ENCODE measurements at places on chromosomes 4 and X.

GRCh38 chrX:17826609-17827496 lies 34.2 kb downstream of the RAI2 start:
- no peak for DNase-seq

DNA sequence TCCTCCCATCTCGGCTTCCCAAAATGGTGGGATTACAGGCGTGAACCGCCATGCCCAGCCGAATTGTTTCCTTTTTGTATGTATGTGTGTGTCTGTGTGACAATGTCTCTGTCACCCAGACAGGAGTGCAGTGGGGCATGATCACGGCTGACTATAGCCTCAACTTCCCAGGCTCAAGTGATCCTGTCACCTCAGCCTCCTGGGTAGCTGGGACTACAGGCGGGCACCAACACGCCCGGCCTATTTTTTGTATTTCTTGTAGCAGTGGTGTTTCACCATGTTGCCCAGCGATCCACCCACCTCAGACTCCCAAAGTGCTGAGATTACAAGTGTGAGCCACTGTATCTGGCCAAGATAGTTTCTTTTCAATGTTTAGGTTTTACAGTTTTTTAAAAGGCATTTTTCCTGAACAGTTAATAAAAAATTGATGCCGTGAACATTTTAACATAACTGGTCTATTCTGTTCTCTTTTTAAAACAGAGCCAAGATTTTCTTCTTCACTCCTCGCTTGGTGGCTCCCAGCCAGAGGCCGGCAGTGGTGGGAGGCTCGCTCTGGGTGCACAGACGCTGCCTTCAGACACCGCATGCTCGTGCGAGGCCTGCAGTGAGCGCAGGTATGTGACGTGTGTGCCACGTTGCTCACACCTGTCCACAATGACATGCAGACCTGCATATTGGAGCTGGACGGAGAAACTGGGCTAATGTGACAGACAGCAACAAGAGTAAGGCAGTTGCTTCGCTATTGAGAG lies 88.5 kb downstream of the FAM193A start:
- no peak for DNase-seq

DNA sequence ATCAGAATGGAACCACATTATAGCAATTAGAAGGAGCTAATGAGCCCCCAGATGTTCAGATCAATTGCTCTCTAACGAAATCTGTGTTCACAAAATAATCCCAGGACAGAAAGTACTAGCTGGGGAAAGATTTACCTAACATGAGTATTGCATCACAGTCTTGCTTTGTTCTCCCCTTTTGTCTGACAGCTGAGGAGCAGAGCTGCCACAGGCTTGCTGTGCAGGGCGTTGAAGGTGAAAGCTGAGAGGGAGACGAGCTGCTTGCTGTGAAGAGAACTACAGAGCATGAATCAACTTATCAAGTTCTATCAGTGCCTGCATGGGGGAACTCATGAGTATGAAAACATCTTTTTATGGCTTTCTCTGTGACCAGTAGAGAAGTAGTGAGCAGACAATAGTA lies 441.2 kb downstream of the CENPC start:
- DNase-seq: no peak

DNA sequence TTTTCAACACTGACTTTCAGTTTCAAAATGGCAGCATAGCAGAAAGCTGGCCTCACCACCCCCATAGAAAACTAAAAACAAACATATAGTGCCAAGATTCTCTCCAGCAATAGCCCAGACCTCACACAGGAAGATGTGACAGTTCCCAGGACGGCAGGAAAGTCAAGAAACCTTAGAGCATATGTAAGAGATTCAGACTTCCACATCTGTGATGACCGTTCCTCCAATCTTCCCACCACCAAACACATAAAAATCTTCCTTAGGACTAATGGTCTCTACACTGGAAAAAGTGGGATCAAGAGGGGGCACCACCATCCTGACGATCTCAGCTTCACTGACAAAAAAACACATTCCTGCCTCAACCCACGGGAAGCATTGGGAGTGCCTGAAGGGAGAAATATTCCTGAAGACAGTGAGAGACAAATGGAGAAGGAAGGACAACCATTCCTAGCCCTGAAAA lies 134.1 kb upstream of the CPXCR1 start:
- no peak for DNase-seq

- no peak for DNase-seq
Observed at GRCh38 chr4:113620032-113620431, 141.5 kb downstream of the CAMK2D start.

- DNase-seq: no peak
Observed at GRCh38 chr4:89587364-89587763, 249.6 kb downstream of the SNCA start.

GRCh38 chr4:143241892-143242291 lies 57.2 kb downstream of the USP38 start:
- DNase-seq: no peak

GRCh38 chrX:53422861-53423306 lies at the start of gene RIBC1:
Gene RIBC1, plus strand, starts transcription at chrX:53422873. Its CDS starts 3,404 bp downstream, at chrX:53426277.
- no peak for DNase-seq

DNA sequence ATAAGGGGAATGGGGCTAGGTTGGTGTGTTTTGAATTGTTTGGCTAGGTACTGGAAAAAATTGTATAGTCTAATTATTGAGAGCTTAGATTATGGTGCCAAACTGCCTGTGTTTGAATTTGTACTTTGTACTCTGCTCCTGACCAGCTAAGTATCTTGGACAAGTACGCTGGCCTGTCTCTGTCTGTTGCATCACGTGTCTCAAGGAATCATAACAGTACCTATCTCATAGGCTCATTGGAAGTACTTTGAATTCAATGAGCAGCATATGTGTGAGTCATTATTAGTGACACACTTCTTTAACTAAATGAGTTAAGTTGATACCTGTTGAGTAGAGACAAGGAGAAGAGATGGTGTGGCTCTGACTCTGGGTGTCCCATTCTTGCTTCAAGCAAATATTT lies 69.5 kb upstream of the MND1 start:
- DNase-seq: no peak

DNA sequence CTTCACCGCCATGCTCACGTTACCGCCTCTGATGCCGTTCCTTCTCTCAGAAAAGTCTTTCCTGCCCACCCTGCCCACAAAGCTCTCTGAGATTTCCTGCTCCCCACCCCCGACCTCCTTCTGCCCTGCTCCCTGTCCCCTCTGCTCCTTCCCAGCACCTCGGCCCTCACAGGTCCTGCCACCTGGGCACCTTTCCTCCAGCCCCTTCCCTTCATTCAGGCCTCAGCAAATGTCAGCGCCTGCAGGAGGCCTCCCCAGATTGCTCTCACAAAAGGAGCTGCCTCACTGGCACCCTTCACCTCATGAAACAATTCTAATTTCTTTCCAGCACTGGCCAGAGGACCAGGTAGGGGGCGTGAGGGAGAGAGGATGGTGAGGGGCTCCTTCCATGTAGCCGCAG lies 33.6 kb upstream of the MXD4 start:
- DNase-seq: no peak

- DNase-seq: no peak
Observed at GRCh38 chr4:183106839-183107238, 7.8 kb downstream of the WWC2 start.

DNA sequence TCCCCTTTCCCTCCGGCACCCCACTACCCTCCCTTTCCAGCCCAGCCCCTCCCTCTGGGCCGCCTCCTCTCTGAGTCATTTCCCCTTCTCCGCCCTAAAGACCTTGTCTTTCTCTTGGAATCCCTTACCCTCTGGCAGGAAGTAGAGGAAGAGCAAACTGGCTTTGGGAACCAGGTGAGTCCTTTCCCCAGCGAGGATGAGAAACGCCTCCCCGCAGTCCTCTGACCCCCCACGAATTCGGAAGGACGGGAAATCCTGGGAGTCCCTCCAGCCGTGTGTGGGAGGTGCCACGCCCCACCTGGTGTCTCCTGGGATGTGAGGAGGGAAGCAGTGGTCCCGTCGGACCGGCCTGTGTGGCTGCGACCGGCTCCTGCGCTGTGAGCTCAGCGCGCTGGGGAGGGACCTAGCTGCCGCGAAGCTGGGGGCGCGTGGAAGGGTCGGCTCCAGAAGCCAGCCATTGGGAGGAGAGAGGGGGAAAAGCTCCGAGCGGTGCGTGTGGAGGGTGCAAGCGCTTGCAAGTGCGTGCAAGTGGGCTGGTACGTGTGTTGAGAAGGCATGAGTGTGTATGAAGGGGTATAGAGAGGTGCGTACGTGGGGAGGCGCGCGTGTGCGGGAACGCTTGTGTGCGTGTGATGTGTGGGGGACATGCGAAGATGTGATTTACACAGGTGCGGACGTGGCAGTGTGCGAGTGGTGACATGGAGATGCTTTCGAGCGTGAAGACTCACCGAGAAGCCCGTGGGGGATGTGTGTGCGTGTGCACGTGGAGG lies 46.3 kb downstream of the TEX13B start:
- no peak for DNase-seq

GRCh38 chr4:26135331-26135730 lies 185.5 kb upstream of the RBPJ start:
- no peak for DNase-seq

GRCh38 chr4:164313853-164314252 lies 440.1 kb upstream of the SMIM31 start:
- no peak for DNase-seq

DNA sequence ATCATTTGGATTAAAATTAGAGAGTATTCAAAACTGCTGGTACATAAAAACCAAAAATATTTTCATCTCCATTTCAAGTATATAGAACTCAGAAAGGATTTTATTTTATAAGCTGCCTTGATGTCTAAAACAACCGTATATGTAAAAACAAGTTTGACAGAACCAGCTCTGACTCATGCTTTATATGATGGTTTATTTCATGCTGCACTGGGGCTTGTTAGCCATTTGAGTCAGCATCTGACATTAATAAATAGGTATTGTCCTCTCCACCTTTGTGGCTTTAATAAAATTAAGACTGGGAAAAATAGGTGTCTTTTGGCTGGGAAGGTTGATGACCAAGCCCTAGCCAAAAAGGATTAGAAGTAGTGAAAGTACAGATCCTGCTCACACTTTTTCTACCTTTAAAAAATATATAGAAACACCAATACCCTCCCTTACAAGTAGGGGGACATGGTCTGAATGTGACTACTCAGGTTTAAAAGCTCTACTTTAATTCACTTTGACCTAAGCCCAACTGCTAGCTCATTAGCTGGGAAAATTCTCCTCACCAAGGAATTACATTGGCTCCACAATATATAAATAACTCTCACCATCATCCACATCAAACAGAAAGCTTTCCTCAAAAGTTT lies 228.1 kb downstream of the ADAMTS3 start:
- no peak for DNase-seq

GRCh38 chr4:6065934-6066590 lies 47.8 kb upstream of the C4orf50 start:
- DNase-seq: no peak

DNA sequence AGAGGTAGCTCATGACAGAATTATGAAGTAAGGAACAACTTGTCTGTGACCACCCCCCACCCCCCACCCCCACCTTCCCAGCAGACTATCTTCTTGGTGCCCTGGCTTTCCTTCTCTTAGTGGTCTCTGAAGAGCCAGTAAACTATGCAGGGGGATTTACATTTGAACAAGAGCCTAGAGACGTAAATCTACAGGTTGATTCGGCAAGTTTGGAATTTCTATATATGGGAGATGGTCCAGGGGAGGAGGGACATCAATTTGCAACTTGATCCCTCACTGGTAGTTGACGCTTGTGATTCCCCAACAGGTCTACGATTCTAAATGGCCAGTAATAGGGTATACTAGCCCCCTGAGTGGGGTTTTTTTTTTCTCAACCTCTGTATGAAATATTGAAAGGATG lies 36.7 kb downstream of the IL13RA1 start:
- DNase-seq: no peak

- no peak for DNase-seq
Observed at GRCh38 chrX:46180258-46180687, 364.9 kb downstream of the ZNF674 start.

- no peak for DNase-seq
Observed at GRCh38 chrX:71604141-71604540, 14.2 kb downstream of the CXCR3 start.

DNA sequence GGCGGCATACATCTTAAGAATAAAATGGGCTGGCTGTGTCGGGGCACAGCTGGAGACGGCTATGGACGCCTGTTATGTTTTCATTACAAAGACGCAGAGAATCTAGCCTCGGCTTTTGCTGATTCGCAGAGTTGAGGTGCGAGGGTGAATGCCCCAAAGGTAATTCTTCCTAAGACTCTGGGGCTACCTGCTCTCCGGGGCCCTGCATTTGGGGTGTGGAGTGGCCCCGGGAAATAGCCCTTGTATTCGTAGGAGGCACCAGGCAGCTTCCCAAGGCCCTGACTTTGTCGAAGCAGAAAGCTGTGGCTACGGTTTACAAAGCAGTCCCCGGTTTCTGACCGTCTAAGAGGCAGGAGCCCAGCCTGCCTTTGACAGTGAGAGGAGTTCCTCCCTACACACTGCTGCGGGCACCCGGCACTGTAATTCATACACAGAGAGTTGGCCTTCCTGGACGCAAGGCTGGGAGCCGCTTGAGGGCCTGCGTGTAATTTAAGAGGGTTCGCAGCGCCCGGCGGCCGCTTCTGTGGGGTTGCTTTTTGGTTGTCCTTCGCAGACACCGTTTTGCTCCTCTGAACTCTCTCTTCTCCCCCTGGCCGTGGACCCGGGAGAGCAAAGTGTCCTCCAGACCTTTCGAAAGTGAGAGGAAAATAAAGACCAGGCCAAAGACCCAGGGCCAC lies 1.9 kb downstream of the SHOX start:
- no peak for DNase-seq

- DNase-seq: no peak
Observed at GRCh38 chrX:9845578-9845952, 59.3 kb downstream of the SHROOM2 start.

DNA sequence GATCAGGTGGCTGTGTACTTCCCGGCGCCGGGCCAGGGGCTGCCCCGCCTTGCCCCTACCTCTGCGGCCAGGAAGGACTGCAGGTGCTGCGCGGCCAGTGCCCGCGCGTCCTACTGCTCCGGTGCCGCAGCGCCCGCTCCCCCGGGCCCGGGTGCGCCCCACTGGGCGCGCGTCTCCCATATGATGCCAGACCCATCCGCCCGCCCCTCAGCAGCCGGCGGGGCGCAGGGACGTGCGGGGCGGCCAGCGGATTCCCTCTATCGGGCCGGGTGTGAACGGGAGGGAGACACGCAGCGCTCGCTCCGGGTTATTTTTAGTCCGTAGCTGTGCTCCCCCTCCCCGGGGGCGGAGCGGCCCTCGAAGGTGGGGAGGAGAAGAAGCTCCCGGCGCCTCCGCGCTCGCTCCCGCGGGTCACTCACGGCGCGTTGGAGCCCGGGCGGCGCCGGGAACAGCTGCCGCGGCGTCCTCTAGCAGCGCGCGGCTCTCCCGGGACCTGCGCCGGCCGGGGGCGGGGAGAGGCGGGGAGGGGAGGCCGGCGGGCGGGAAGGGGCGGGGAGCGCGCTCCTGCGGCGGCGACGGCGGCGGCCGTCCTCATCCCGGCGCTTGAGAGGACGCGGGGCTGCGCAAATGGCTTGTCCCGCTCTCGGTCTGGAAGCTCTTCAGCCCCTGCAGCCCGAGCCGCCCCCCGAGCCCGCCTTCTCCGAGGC lies 103.6 kb downstream of the UCHL1 start:
- peak; percentile 79 for DNase-seq

GRCh38 chrX:131671735-131672134 lies 127.9 kb downstream of the OR13H1 start:
- peak; percentile 58 for DNase-seq

GRCh38 chr4:137524725-137525369 lies 7.4 kb downstream of the PCDH18 start:
- no peak for DNase-seq

- DNase-seq: no peak
Observed at GRCh38 chr4:122003335-122003734, 51.5 kb upstream of the TRPC3 start.

GRCh38 chrX:15721911-15722310 lies 16.2 kb upstream of the CA5B start:
- DNase-seq: no peak

- no peak for DNase-seq
Observed at GRCh38 chr4:1685235-1686150, 1.4 kb upstream of the FAM53A start.

- peak; percentile 60 for DNase-seq
Observed at GRCh38 chr4:85005865-85006377, 39.4 kb upstream of the WDFY3 start.
